ENCODE measurements at places on chromosomes 12 and 14.

- no peak for DNase-seq
These were observed 40.4 kb upstream of the BTG1 start for GRCh38 chr12:92186038-92186470.

DNA sequence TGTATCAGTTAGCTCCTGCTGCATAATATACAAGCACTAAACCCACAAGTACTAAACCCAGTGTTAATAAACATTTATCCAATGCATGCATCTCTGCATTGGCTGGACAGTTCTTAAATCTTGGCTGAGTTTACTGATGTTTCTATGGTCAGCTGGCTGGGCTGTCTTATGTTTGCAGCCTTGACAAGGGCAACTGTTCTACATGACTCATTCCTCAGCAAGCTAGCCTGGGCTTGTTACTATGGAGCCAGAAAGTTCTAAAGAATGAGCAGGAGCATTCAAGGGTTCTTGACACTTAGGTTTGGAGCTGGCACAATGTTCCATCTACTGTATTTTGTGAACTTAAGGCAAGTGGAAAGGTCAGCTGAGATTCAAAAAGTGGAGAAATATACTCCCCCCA lies 199.1 kb downstream of the GLT1D1 start:
- no peak for DNase-seq

- no peak for DNase-seq
These were observed 16.7 kb downstream of the GRIP1 start for GRCh38 chr12:66662179-66662578.

DNA sequence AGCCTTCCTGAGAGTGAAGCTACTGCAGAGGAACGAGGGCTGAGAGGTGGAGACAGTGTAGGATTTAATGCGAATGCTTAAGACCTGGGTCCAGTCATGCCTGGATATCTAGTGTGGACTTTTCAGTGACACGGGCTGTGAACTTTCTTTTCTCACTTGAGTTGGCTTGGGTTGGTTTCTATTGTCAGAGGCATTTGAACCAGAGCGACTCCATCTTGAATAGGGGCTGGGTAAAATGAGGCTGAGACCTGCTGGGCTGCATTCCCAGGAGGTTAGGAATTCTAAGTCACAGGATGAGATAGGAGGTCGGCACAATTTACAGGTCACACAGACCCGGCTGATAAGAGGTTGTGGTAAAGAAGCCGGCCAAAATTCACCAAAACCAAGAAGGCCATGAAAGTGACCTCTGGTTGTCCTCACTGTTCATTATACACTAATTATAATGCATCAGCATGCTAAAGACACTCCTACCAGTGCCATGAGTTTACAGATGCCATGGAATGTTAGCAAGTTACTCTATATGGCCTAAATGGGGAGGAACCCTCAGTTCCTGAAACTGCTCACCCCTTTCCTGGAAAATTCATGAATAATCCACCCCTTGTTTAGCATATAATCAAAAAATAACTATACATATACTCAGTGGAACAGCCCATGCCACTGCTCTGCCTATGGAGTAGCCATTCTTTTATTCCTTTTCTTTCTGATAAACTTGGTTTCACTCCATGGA lies 34.2 kb upstream of the TMCC3 start:
- DNase-seq: no peak

GRCh38 chr12:96371138-96371789 lies 29.0 kb downstream of the CDK17 start:
- DNase-seq: no peak

DNA sequence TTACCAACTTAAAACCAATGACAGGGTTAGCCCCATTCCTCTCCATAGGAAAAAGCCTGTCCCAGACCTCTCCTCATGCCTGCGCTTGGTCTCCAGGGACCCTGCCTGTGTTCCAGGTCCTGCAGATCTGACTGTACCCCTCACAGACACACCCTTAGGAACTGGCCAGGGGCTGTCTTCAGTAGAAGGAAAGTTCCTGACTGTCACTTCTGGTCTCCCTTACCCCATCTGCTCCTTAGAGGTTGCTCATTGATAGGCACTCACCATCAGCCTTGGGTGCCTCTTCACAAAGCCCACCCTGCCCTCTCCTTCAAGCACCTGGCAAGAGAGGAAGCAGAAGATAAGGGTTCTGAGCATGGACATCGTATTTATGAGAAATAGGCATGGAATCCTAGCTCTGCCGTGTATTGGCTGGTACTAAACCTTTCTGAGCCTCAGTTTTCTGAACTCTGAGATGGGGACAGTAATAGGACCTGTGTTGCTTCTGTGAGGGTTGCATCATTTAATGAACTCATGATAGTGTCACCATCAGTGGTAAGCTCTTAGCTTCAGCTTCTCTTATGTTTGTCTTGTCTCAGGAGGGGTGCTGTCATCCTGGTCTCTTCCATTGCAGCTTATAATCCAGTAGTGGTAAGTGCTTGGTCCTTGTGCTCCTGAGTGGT lies 7.5 kb downstream of the DHRS2 start:
- DNase-seq: no peak

DNA sequence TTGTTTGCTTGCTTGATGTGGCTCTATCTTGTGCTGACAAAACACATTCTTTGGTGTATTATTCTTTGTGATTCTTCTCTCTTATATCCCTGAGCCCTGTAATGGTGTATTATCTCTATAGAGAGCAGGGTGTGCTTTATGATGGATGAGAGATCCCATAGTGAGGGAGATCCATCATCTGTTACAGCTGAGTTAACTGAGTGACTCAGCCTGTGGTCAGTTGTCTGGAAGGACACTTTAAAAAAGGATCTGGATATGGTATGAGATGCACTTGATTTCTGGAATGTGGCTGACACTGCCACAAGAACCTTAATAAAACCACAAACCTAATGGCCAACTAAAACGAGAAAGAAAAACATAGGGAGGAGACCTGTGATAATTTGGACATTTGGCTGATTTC lies 461.4 kb upstream of the SYT1 start:
- peak; percentile 46 for DNase-seq

GRCh38 chr14:29274890-29275596 lies 508.5 kb downstream of the FOXG1 start:
- no peak for DNase-seq

DNA sequence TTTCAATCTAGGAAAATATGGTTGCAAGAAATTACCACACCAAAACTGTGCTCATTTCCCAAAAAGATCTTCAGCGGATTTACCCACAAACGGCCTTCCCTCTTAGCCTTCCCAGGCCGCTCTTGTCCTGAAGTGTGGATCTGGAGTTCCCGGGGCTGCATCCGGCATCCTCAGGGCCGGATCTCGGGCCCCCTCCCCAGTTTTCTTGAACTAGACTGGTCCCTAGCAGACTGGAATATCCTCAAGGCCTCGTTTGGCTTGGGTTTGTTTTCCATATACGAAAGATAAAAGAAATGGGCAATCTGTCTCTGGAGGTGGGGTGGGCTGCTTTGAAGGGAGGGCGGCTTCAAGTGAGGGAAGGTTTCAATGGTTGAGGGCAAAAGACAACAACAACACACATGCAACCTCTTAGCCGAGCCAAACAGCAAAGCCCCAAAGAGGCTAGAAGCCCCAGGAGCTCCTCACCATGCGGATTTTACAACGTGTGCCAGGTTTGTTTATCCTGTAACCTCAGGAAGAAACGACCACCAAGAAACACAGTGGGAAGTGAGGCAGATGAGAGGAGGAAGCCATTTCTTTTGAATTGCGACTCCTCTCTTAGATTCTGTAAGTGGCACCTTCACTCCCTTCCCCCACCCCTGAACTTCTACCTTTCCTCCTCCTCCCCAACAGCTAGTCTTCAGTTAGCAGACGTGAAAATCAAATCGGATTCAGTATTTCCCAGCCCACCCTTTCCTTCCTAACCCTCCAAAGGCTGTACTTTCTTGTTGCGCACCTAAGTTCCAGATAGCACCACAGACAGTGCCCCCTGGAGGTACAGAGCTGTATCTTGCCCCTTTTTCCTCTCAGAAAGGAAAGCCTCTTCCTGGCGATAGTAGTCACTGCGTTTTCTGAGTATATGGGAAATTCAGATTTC lies 2.6 kb downstream of the MYF6 start:
- no peak for DNase-seq

- DNase-seq: no peak
These were observed 37.9 kb downstream of the SH2B3 start for GRCh38 chr12:111443586-111443985.

DNA sequence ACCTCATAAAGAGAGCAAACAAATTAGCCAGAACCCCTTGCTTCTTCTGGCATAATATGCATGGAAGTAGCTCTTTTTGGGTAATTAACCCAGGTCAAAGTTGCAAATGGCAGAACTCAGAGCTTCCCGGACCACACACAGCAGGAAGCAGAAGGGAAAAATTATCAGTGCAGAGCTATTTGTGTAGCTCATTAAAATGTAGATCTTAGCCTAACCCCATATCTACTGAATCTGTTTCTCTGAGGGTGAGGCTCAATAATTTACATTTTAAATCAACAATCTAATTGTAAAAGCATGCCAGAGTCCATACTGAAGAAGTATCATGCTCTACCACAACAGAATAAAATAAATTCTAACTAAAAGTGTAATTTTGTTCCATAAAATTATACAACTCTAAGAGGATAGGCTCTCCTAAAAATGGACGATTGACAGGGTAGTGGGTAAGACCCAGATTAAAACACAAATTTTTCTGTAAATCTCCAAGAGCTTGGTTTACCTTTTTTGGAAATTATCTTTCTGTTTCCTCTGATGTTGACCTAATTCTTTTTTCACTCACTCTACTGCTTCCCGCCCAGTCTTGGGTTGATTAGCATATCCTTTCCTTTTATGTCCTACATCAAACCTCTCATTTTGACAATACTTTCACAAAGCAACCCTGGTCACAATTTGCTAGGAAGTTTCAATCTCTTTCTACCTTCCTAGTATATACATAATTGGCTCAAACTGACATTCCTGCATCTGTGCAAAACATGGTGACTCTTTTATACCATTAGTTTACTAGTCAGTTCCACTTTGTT lies 213.3 kb upstream of the SLC16A7 start:
- DNase-seq: no peak

DNA sequence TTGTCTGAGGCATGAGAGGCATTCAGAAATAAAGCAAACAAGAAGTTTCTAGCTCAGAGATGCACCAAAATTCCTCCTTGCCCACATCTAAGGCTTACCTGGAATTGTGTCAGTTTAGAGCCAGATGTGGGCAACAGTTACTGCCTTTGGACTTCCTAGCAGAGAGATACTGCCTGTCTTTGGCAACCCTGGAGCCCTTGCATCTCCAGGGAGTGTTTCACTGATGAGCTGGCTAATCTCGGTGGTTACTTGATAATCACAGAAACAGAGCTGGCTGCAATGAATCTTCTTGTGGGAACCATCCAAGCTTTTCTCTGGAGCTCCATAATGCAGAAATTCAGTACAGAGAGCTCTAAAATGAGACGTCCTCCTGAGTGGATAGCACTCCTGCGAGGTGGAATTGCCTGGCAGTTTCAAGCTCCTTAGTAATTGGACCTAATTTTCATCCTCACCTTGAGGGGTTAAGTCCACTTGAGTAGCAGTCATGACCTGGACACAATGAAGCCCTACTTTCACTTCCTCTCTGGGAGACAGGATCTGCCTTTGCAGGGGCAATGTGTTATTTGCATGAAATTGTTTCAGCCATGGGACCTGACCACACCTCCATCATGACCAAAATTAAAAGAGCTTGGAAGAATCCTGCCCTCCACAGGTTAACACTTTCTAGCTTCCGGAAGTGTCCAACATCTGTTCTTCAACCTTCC lies 108.8 kb upstream of the ARHGAP5 start:
- DNase-seq: peak; percentile 34

GRCh38 chr12:131773582-131774221 lies 54.5 kb upstream of the MMP17 start:
- DNase-seq: no peak

DNA sequence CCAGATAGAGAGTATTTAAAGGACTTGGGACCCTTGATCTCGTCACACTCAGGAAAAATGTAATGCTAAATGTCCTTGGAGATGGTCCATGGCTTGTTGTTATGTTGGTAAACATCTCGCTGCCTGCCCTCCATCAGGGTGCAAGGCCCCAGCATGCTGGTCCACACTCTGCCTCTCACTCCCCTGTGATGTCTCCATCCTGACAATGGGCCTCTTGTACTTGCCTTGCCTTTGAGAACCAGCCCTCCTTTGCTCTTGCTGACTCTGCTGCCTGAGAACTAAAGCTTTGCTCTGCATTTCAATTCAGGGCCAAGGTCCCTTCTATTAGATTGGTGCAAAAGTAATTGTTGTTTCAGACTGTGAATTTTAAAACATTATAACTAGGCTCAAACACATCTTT lies 131.0 kb upstream of the LMNTD1 start:
- no peak for DNase-seq

GRCh38 chr14:24340606-24341005 lies 815 bp upstream of the RIPK3 start:
- no peak for DNase-seq

DNA sequence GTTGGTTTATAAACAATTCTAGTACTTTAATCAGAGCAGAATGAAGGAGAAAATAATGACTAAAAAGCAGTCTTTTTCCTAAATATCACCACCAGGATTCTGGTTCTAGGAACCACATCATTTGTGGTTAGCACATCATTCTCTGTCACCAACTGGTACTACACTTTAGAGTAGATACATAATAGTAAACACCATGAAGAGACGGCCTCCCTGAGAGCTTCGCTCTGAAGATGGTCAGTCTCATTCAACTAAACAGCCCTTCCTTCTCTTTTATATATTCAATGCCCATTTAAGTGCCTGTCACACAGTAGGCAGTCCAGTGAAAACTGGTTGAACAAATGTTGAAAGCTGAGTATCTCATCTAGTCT lies 10.9 kb downstream of the SLC38A2 start:
- DNase-seq: no peak

DNA sequence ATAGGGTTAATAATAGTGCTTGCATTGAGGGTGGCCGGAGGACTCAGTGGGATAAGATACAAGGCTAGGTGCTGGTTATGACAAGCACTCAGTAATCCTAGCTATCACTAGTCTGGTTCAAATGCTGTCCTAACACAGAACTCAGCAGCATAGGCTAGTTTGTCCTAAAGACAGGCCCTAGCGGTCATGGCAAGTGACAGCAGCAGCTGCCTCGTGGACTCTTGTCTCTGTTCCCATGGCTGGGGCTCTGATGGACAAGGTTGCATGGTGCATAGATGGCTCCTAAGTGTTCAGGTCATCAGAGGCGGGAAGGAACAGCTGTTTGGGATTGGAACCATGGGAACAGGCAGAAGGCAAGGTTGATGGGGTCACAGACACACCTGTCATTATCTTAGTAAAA lies 42.4 kb upstream of the IGF1 start:
- no peak for DNase-seq

DNA sequence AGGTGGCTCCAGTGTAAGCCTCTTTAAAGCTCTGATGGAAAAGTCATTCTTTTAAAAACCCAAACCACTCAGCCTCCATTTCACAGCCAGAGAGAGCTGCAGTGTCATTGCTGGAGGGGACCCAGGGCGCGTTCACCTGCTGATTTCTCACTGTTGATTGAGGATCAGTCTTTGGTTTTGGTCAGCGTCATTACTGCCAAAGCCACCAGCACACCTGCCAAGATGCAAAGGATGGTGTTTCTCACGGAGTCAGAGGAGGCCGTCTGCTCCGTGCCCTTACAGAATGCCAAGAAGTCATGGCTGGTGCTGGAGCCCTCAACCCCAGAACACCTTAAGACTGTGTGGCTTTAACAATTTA lies 32.8 kb upstream of the BATF start:
- DNase-seq: no peak

- no peak for DNase-seq
These were observed 93.0 kb upstream of the TMPO start for GRCh38 chr12:98422359-98422758.

Data from GM04504 (cell line).